ENCODE measurements at places on chromosomes 13 and 19.

DNA sequence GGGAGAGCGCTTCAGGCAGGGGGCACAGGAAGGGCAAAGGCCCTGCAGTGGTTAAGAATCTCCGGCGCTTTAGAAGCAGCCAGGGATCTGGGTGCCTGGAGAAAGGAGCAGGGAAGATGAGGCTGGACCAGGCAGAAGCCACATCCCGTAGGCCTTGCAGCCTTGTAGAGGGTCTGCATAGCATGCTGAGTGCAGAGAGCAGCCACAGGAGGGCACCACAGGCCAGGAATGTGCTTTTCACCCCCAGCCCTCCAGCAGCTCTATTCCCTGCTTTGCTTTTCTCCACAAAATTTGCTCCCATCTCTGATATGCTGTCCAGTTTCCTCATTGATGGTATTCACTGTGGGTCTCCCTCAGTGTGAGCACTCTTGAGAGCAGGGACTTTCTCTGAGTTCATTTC is 5.7 kb downstream of the WDR62 start:
- DNase-seq = peak; percentile 49

- no peak for DNase-seq
Measured at GRCh38 chr19:19510432-19510831, 4.9 kb downstream of the TSSK6 start.

DNA sequence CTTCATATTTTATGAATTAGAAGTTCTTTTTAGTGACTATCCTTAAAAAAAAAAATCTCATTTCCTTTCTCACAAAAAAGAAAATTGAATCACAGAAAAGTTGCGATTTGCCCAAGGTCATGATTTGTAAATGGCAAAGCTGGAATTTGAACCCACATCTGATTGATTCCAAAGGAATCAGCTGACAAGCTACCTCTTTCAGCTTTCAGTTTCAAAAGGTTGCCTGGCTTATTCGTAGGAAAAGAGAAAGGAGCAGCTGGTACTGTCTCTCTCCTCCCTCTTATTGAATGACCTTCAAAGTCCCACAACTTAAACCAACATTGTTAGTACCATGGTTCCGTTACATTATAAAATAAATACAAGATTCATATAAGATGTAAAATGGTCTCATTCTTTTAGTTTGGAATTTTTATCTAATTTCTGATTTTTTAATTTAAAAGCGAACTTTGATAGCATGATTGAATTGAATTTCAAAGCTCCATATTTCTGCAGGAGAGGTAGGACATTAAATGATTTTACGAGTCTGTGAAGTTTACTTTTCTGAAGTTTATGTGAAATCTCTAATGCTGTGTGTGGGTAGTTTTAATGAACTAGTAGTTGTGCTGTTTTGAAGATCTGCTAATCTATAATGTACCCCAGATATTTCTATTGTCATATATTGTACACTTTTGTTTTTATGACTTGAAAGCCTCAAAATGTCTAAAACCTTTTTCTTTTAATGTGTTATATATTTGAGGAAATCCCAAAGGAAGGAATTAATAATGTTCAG is 18.5 kb upstream of the KCTD4 start:
- peak; percentile 40 for DNase-seq

GRCh38 chr13:94784066-94784465 is 71.7 kb upstream of the SOX21 start:
- no peak for DNase-seq

DNA sequence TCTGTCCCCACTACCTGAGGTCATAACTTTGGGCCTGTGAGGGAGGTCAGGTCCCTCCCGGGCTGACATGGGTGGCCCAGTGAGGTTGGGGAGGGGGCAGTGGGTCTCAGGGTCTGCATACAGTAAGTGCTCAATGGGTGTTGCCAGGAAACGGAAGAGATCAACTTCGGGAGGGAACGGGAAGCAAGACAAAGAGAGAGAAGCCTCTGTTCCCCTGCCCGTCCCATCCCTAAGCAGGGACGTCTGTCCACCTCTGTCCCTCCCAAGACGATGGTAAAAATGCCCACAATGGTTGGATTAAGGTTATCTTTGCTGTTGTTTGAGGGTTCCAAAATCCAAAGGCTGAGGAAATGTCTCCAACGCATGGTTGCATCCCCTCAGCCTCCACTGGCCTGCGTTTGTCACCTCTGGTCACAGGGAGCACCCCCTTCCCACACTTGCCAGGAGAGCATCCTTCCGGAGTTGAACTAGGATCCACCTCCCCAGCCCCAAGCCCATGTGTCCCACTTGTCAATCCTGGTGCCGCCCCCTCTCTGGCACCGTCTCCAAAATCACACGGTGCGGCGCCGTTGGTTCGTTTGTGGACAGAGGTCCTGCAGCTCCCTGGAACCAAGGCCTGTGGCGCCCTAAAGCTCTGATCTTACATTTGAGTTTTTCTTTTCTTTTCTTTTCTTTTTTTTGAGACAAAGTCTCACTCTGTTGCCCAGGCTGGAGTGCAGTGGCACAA is 774 bp upstream of the HOMER3 start:
- DNase-seq = no peak

GRCh38 chr13:32471187-32471922 is 43.4 kb upstream of the N4BP2L1 start:
- DNase-seq = no peak

GRCh38 chr13:42814868-42815267 is 33.5 kb downstream of the FAM216B start:
- peak; percentile 47 for DNase-seq

GRCh38 chr13:80900561-80900960 is 559.6 kb upstream of the SPRY2 start:
- DNase-seq = no peak

DNA sequence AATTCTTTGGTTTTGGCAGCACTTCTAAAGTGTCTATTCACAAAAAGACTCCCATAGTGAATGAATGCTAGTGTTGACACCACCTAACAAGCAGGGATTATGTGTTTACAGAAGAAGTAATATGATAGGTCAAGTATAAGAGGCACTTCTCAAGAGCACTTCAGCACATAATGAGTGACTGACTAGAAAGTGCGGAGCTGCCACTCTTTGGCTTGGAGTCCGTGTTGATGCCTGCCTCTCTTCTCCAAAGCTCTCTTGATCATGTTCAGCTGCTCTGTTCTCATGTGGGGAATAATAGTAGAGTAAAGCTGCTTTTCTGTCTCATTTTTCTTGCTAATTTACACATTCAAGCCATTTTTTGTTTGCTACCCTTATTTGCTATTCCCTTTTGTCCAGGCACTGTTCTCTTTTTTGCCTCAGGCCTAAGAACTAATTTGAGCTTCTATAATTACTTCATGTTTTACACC is 22.7 kb upstream of the MAB21L1 start:
- DNase-seq = no peak

- no peak for DNase-seq
Measured at GRCh38 chr19:35388277-35389054, 17.6 kb downstream of the GPR42 start.
